ENCODE measurements at places on chromosomes 6 and 20. TPM values are rescaled to one million over a fixed set of nuclear protein-coding genes. Genes with fewer than 3 reads are reported as not detected.

The ZNF831 gene
- 1.3 TPM for total RNA-seq

GRCh38 chr6:15474196-15474595, 188.6 kb downstream of the DTNBP1 start:
- no peak for DNase-seq

The POLH gene
- 8.5 TPM for total RNA-seq

DNA sequence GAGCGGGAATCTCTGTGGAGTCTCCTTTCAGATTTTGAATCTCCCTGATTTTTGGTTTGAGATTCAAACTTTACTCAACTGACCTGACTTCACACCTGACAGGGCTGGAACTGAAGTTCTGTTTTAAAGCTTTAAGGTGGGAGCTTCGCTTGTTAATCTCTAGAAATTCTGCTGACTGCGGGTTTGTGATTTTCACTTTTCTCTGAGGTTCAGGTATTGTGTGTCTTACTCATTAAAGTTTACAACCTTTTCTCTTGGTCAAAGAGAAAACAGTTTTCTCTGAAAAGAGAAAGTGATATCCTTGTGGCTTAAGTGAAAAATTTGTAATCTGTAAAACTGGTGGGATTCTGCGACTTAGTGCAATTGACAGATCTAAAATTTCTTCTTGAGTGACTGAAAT, 20.7 kb upstream of the IGF2R start:
- no peak for DNase-seq

DNA sequence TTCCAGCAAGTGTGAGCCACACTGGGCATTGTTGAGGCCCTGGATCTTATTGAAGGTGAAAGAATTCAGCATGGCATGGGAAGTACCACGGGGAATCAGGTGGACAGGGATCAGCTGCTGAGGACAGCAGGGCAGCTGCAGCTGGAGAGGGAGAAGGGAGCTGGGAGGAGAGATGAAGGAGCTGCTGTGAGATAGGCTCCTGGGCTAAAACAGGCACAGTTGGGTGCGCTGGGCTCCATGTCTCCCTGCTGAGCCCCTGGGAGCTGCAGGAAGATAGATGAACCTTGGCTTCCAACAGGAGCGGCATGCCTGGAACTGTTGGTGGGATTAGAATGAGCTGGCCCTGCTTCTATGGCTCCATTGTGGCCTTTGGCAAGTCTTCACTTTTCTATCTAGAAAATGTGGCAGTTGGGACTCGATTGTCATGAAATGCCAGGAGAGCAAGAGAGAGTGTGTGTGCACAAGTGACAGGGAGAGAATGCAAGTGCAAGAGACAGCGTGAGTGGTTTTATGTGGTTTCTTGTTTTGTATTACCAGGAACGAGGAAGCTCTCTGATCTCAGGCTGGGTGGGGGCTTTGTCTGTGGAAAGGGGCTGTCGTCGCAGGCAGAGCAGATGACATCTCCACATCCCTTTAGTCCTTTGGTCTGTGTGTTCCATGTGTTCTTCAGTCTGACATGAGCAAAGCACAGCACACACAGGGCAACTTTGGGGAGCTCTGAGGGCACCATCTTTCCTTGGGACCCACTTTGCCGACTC, 20.4 kb downstream of the SNPH start:
- DNase-seq: no peak

DNA sequence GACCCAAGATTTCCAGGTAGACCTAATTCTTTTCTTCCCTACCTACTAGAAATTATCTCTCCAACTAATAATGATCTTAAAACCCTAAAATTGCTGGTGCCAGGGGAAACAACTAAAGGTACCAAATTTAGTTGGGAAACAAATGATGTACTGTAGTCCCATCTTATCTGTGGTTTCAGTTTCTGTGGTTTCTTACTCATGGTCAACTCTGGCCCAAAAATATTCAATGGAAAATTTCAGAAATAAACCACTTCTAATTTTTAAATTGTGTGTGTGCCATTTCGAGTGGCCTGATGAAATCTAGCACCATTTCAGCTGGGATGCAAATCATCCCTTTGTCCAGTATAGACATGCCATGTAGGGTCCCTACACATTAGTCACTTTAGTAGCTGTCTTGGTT, 475.2 kb upstream of the EPHA7 start:
- DNase-seq: no peak

DNA sequence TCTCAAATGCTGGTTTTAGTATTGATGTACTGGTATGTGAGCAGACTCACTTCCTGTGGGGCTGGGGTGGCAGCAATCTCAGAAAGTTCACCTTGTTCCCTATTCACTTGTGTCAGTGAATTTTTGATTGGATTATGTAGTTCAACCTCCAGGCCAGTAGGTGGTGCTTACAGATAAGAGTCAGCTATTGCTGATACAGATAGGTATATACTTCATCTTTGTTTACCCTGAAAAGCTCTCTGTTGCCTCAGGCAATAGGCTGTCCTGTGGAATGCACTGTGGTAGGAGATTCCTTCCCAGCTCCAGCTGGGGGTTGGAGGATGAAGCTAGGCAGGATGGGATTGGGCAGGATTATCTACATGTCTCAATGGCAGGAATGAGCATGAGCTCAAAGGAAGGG, 851.2 kb upstream of the EYS start:
- DNase-seq: no peak

Data from stomach (tissue), 19 donors.